ENCODE measurements at places on chromosomes 2 and 18.

GRCh38 chr18:61766266-61766884, 126.4 kb downstream of the RNF152 start:
- DNase-seq = no peak

DNA sequence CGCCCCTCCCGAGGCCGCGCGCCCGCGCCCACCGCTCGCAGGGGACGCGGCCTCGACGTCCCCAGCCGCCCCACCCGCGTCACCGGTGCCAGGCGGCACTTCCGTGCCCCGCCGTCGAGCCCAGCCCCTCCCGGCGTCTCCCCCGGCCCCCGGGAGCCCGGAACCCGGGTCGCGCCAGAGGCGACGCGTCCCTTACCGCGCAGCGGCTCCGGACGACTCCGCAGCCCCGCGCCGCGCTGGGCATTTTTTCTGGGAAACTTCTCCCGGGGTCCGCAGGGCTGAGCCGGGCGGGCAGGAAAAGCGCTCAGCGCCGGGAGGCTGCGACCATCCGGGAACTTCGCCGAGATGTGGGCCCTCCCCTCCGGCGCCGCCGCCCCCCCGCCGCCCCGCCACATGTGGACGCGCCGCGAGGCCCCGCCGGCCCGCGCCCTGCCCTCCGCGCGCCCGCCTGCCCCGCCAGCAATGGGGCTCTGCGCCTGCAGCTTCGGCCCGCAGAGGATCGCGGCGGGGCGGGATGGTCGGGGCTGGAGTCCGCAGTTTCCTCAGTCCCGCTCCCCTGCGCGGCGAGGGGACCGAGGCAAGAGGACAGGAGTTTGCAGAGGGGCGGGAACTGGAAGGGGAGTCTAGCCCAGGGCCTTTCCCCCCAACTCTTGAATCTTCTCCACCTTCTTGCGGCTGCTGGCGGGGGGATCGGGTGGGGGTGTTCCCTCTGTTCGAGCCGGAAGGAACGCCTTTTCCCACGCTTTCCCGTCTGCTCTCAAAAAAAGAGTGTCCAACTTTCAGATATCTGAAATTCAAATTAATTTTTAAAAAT, 81.5 kb downstream of the CHRNA1 start:
- peak; percentile 42 for DNase-seq

DNA sequence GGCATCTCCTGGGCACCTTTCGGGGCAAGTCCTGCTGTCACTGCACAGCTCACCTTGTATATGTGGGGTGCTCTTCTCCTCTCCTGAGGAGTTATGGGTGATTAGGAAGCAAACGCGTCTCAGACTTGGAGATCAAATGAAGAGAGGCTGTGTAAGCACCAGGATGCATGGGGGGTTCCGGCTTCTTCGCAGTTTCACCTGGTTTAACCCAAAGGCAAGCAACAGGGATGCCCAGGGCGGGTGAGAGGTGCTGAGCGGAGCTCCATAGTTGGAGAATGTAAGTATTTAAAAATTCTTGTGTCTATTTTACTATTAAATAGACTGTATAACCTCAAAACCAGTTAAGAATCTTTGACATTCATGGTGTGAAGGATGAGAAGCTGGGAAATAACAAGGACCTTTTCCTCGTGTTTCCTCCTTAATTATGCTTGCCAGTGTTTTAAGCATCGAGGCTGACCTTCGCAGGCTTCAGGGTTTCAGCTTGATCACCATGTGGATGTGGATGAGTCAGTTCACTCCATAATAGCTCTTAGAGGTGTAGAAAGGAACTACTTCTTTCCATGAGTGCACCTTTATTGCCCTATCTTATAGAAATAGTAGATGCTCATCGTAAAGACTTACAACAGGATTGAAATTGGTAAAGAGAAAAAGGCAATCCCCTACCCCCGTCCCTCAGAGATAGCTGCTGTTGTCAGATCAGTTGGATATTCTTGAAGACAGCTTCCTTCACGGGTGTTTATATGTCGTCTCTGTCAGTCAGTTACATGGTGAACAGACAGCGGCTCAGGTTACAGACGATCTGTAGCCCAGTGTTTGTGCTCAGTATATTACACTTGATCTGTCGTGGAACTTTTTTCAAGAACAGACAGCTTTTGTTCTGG, 201.1 kb downstream of the AGAP1 start:
- no peak for DNase-seq

GRCh38 chr2:71706836-71707235, 253.5 kb downstream of the DYSF start:
- peak; percentile 68 for DNase-seq

DNA sequence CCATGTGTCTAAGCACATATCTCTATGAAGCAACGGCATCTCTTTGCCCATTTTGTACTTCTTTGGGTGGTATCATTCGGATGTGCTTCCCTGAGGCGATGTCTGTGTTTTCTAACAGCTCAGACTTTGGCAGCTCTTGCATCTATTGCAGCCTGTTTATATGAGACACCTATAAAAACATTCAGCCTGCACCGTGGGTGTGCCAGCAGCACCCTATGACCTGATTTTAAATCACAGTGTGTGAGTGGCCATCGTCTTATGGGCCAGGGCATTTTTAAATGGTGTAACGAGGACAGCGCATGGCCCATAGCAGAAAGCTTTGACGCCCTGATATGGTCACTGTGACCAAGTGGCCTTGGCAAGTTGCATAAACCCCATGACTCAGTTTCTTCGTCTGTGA, 12.9 kb downstream of the NPAS2 start:
- no peak for DNase-seq

GRCh38 chr2:221844212-221845020, 272.3 kb upstream of the EPHA4 start:
- DNase-seq = peak; percentile 53

DNA sequence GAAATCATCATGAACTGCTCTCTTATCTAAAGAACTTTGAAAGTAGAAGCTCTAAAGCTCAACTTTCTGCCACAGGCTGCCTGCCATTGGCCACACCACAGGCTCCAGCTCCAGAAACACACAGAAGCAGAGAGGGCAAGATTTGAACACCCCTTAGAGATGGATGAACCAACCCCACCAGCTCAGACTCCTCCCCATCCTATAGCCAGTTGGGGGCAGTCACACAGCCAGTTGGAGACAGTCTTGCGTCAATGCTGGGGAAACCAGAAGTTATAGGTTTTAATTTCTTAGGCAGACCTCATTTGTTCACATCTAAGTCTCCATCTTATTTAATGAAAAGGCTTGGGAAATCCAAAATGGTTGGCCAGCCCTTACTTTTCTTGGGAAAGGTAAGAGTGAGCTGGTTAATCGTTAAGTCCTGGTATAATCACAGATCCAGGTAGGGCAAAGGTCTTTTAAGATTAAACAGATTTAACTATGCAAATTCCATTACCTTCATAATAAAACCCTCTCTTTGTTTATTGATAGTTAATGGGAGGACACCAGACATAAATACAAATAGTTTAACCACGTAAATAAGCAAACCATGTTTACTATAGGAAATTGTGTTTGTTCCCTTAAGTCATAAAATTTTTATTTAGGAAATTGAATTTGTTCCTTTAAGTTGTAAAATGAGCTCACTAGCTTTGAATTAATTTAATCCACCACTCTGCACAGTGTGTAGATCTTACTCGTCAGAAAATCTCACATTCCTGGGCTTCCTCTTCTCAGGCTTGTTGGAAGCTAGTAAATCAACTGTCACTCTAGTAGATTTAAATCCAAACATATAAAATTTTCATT, 28.0 kb downstream of the MRO start:
- no peak for DNase-seq

GRCh38 chr18:10760986-10761385, 235.2 kb downstream of the NAPG start:
- no peak for DNase-seq

GRCh38 chr2:185381631-185382030, 357.0 kb upstream of the FSIP2 start:
- no peak for DNase-seq

GRCh38 chr2:28274911-28275685, 117.6 kb upstream of the FOSL2 start:
- DNase-seq = no peak

DNA sequence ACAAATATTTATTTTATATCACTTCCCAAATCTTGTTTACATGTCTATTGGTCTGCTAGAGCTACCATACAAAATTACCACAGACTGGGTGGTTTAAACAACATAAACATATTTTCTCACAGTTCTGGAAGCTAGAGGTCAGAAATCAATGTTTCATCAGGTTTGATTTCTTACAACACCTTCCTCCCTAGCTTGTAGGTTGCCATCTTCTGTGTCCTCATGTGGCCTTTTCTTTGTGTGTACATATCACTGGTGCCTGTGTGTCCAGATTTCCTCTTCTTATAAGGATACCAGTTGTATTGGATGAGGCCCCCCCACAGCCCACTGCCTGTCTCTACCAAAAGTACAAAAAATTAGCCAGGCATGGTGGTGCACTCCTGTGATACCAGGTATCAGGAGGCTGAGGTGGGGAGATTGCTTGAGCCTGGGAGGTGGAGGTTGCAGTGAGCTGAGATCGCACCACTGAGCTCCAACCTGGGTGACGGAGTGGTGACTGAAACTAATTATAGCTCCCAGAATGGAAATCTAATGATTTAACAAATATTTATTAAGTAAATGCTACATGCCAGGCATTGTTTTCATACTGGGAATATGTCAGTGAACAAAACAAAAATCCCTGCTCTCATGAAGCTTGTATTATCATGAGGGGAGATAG, 13.6 kb downstream of the EML4 start:
- DNase-seq = no peak

DNA sequence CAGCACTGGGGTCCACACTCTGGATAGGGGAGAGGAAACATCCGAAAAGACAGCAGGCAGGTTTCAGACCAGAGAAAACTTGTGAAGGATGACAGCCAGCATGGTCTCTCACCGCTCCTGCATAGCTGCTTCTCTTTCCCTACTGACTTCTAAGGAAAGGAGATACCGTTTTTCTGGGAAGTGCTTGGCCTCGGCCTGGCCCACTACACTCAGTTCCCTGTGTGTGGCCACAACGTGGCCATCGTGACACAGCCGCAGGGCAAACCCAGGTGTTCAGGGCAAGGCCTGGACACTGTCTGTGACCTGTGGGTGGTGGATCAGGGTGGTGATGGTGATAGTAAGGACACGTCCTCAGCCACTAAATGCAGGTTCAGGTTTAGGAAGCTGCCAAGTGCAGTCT, 34.2 kb upstream of the ACAA2 start:
- no peak for DNase-seq

DNA sequence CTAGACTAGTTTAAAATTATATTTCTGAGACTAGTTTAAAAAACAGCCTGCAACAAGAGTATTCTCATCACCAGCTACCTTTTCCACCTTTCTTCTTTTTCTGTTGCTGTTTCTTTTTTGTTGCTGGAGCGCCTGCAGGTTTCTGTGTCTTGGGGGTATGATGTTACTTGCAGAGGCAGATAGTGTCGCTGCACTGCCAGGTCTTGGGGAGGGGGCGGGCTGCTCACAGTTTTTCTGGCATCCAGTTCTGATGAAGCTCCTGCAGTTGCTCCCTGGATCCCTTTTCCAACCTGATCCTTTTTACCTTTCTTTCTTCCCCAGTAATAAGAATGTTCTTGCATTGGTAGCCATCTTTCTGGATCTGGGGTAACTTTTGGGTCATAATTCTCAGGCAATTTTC, 8.0 kb upstream of the C18orf32 start:
- no peak for DNase-seq

DNA sequence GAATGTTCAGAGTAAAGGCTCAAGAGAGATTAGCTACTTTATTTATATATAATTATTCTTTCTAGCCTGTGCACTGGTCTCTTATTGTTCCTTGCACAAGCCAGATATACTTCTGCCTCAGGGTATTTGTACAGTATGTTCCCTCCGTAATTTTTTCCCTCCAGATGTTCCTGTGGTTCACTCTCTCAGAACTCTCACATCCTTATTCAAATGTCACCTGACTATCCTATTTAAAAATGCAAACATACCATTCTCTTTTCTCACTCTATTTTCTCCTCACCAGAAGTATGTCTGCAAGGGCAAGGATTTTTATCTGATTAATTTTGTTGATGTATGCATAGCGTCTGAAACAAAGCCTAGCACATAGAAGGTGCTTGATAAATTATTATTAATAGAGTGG, 64.0 kb upstream of the CERS6 start:
- no peak for DNase-seq

GRCh38 chr2:96083064-96083939, 33.1 kb downstream of the ADRA2B start:
- no peak for DNase-seq

- DNase-seq = no peak
Observed at GRCh38 chr18:11885278-11885947, 22.7 kb downstream of the MPPE1 start.

DNA sequence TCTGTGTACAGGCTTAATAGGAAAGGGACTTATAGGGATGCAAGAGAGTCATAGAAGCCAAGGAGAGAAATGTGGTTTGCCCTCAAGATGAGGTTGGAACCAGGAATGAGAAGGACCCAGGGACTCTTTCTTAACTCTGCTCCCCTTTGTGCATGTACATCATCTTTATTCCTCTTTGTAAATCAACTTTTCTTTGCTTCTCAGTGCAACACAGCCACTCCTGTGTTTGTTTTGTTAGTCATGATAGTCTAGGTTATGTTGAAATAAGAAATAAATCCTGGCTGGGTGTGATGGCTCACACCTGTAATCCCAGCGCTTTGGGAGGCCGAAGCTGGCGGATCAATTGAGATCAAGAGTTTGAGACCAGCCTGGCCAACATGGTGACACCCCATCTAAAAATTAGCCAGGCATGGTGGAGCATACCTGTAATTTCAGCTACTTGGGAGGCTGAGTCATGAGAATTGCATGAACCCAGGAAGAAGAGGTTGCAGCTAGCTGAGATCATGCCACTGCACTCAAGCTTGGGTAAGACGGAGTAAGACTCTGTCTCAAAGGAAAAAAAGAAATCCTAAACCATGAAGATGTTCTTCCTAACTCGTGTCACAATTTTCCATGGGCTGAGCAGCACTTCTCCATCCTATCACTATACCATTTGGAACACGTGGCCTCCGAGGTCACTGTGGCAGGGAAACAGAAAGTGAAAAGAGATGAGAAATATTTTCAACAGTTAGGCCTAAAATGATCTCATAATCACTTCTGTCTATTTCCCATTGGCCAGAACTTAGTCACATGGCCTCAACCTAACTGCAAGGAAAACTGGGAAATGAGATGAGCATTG, 73.0 kb upstream of the TMEM17 start:
- DNase-seq = no peak

DNA sequence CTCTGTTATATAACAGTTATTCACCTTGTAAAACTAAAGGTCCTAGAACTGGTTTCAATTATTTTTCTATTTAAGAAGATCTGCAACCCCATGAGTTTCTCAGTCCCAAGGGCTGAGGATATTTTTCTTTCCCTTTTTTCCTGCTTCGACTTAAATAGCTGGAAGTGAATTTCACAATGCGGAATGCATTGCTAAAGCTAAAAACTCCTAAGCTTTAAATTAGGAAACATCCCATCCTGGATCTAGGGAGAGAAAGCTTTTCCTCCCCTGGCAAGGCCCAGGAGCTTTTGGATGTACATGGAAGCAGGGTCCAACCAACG, 1.4 kb downstream of the RFX8 start:
- DNase-seq = no peak

Data from DMS79 treated with DMSO at 0.1 percent for 48 hours (cell line).